Type B pancreatic cell (in vitro differentiated cells): ENCODE measurements at places on chromosomes 3 and 15. TPM values are rescaled to one million over a fixed set of nuclear protein-coding genes. Genes with fewer than 3 reads are reported as not detected.

DNA sequence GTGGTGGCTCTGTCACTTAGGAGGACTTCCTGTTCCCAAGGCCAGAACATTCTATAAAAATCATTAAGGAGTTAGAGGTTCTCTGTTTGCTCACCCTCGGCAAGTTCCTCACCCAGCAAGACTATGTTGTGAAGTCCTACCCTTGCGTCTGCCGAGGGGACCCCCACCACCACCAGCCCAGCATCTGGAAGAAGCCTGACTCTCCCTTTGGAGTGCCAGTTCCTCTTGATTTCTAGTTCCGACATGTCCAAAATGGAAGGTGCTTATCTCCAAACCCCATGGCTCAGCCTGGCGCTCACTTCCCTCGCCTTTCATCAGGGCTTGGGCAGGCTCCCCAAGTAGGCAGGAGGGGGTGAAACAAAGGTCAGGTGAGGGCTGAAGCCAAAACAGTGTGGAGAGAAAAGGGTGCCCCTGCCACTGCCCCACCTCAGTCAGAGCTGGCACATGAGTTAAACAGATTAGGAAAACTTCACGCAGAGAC, 41.0 kb downstream of the BHLHE40 start:
- DNase-seq = no peak

DNA sequence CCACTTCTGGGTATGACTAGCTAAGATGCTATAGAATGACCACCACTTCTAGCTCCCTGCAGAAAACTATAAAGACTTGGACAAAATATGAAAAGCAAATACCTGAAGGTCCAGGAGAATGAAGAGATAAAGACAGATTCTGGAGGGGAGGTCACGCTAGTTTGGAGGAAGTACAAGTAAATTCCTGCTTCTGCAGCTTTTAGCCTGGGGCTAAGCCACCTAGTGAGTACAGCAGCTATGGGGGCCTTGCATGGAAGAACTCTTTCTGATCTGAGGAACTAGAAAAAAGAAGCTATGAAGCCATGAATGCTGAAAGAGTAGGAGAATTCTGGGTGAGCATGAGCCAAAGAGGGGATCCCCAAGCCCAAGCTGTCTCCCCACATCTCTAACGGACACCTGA, 29.8 kb downstream of the NRG4 start:
- no peak for DNase-seq

GRCh38 chr3:37712421-37712820, 149.3 kb upstream of the CTDSPL start:
- DNase-seq = no peak

DNA sequence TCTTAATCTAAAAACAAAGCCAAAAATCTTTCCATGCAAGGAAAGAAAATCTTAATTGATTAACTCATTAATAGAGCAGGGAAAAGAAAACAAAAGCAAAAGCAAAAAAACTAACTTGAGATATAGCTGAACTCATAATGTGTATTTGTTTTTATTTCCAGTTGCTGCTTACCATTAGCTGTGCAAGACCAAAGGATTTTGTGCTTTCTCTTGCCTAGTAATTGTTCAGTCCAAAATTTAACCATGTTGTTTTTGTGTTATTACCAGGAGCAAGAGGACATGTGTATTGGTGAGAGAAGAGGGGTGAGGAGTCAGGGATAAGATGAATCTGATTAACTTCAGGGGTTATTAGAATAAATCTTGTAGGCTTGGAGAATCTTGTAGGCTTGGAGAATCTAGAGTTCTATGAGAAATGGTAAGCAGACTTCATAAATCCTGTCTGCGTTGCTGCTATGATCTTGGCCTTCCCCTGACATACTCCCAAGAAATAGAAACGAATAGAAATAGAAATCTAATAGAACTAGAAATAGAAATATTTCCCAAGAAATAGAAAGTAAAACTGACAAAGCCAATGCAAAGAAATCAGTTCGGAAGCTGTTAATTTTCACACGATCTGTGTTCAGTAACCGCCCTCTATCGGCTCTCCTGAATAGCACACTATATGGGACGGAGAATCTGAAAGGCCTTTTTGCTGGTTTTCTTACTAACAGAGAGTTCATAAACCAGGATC, 72.6 kb upstream of the TNFSF10 start:
- no peak for DNase-seq

DNA sequence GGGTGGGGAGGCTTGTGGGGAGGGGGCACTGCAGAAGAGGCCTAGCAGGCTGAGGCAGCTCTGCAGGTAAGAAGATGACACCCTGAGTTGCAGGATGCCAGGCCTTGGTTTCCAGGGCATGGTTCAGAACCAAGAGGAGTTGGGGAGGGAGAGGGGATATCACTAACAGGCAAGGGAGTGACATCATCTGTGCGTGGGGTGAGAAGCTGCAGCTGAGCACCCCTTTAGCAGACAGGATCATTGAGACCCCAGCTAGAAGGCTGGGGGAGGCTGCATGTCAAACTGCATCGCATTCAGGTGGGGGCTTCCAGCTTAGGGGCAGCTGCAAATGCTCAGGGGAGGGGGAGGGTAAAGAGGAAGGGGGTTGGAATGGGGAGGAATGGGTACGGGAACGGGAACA, 23.0 kb downstream of the CACNA2D2 start:
- DNase-seq = no peak

GRCh38 chr3:58999134-58999773, 50.6 kb downstream of the CFAP20DC start:
- no peak for DNase-seq

DNA sequence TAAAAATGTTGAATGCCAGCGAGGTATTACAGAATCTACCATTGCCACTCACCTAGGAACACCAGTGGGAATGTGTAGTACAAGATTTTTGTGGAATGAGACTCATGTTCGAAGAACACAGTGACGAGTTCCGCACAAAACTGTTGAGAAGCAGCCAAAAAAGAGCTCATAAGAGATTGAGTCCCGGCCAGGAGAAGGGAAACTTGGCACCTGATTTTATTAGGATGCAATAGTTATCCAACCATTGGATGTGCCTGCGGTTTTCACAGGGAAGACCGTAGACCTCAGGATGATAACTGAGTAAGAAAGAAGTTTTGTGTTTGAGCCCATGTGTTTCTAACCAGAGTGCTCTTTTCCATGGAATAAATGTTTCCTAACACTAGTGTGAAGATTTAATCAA, 88.9 kb downstream of the PTPRG start:
- DNase-seq = no peak

GRCh38 chr3:188948281-188948996, 223.3 kb upstream of the TPRG1 start:
- no peak for DNase-seq

Gene TF
- total RNA-seq = 2.3 and 18.8 TPM in 2 replicates

Gene SLC28A2
- 0.14 and 2.4 TPM in 2 replicates for total RNA-seq
